ENCODE measurements at places on chromosomes 16 and 17. TPM values are rescaled to one million over a fixed set of nuclear protein-coding genes. Genes with fewer than 3 reads are reported as not detected.

DNA sequence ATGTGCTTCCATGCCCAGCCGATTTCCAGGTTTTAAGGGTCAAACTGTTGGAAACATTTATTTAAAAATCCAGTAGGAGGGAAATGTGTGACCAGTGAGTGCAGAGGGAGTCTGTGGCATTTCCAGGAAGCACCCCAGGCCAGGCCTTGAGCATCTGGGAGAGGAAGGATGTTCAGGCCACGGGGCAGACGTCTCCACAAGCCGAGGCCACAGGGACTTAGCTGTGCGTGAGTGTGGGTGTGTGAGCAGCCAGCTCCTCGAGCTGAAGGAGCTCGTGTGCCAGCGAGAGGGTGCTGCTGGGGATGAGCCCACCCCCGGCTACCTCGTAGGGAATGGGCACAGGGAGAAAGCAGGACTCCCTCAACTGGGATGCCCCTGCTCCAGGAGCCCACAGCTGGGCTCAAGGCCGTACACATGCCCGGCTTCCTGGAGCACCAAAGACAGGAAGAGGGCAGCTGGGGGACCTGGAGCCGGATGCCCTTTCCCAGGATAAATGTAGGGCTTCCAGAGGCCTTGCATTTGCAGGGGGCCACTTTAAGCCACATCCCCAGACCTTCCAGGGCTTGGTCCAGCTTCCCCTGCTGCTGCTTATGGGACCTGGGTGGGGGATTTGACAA is 12.5 kb downstream of the NPTX1 start:
- DNase-seq = no peak

GRCh38 chr16:9114842-9115241 is 23.4 kb downstream of the HAPSTR1 start:
- no peak for DNase-seq

DNA sequence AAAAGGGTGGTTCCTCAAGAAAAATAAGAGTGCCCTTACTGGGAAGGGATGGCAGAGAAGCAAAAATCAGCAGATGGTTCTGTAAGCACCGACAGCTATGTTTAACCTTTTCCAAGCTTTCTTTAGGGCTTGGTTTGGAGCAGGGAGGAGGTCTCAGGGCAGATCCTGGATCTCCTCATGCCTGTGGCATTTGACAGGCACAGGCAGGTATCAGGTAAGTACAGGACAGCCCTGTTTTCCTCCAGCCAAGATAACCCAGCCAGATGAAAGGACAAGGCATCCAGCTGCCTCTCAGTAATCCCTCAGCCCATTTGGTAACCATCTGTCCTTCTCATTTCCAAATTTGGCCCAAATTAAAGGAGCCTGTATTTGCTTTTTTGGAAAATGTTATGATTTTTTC is 141.5 kb downstream of the TOX3 start:
- DNase-seq = no peak

DNA sequence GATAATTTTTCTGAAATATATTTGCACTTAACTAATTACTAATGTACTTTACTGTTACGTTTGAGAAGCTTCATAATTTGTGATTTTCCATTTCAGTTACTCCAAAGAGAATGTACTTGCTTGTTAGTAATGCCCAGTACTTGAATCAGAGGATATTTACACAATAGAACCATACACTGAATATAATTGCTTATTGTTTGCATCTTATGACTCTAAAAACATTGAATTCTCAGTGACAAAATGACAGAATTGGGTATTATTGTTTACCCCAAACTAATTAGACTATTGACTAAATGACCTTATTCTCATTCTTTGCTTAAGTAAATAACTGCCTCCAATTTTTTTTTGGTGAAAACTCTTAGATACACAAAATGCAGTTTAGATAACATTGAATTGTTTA is 8.9 kb downstream of the CCP110 start:
- no peak for DNase-seq

GRCh38 chr16:56451753-56452689 is 667 bp downstream of the OGFOD1 start:
- DNase-seq = peak; percentile 38

GRCh38 chr17:77419547-77420094 is 278.9 kb downstream of the SEC14L1 start:
- no peak for DNase-seq

DNA sequence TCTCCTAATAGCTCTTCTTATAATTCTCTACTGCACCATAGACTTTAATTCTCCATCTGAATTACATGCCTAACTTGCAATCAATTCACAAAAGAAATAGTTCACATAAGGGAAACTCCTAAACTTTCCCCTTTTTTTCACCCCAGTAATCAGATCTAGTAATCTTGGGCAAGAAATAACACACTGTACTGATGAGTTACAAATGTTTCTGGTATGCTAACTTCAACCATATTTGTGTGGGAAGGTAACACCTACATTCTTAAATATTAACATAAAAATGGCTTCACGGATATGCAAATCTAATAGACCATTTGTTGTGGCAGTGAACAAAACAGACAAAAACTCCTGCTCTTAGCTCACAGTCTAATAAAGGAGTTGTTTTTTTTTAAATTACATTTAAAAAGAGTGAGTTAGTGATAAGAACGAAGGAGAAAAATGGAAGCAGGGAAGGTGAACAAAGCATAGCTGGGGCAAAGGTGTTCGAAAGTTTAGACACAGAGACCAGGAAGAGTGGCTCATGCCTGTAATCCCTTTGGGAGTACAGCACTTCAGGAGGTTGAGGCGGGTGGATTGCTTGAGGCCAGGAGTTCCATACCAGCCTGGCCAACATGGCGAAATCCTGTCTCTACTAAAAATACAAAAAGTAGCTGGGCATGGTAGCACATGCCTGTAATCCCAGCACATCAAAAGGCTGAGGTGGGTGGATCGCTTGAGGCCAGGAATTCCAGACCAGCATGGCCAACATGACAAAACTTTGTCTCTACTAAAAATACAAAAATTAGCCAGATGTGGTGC is 34.8 kb downstream of the CMTM3 start:
- no peak for DNase-seq

DNA sequence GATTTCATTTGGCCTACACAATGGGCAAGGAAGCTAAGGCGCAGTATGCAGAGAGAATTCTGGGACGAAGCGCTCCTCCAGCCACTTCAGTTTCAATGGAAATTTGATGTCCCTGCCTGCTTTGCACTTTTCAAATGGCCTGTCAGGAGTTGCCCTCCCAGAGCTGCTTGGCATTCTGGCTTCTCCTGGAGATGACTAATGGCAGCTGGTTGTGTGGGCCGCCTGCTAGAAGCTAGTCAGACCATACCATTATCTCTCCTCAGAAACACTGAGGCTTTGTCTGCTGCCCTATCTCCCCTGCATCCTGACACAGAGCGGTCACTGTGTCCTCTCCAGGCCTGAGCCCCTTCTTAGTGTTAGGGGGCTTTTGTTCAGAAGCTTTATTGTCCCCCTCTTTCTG is 180.1 kb downstream of the SPECC1 start:
- no peak for DNase-seq

- no peak for DNase-seq
Observed at GRCh38 chr16:22751104-22751667, 62.8 kb upstream of the HS3ST2 start.

- DNase-seq = no peak
Observed at GRCh38 chr17:52191491-52191890, 33.0 kb upstream of the CA10 start.

DNA sequence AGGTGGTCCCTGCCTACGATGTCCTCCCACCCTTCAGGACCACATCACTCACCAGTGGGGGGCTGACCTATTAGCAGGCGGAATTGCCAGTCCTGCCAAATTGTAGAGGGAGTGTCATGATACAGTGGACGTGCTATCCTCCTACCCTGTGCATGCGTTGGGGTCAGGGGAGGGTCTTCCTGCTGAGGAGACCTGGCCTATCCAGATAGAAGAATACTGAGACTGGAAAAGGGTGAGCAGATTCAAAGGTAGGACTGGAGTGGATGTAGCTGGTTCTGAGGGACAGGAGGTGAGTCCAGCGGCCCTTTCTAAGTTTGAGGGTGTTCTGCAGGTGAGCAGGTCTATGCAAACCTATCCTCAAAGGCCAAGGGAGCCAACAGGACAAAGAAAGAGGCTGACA is 8.0 kb downstream of the PRSS41 start:
- peak; percentile 10 for DNase-seq

DNA sequence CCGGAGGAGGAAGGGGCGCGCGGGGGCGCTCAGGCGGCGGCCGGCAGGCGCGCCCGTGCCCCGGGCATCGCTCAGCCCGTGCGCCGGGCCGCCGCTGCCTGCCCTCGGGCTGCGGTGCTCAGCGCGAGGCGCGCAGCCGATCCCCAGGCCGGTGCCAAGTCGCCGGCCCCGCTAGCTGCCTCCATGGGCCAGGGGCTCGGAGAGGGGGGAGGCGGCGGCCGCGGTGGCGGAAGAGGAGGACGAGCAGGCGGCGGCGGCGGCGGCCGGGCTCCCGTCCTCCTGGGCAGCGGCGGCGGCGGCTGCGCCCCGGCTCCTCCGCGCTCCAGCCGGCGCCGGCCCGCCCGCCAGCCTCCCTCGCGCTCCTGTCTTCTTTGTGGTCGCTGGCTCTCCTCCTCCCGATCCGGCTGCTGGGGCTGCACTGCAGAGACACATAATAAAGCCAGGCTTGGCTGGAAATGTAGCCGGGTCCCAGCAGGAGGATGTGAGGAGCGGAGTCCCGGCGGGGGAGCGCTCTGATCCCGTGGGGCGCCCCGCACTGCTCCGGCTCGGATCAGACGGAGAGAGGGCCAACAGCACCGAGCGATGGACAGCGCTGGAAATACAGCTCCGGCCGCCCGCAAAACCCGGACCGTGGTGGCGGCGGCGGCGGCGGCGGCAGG is 889 bp upstream of the ZNF423 start:
- peak; percentile 92 for DNase-seq

GRCh38 chr16:11682655-11683096 is 14.4 kb downstream of the SNN start:
- no peak for DNase-seq

DNA sequence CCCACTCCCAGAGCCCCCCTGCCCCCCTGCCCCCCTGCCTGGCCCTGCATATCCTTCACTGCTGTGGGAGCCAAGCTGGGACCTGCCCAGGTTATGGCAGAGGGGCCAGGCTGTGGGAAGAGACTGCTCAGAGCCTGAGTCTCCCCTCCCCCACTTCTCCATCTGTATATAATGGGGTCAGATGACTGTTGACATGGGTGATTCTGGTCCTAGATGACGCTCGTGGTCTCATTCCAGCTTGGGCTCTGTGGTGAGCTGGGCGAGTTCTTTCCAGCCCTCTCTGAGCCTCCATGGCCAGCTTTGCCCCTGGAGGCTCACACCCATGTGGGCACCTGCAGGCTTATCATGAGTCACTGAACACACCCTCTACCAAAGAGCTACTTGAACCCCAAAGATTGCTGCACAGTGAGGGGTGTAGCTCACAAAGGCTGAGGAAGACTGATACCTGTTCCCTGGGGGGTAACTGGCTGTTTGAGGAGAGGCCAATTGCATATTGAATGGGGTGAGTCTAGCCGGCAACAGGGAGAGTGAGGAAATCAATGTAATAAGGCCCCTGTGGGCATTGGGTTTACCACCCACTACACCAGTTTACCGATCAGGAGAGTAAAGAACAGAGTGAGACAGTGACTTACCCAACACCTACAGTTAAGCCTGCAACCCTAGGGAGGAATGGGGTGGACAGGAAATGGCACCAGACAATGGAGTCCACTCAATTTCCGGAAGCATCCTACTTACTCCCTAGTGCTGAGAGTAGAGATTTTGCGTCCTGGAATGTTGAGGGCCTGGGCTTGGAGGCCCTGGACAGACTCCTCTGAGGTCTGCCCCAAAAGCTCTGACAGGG is 4.2 kb upstream of the SREBF1 start:
- DNase-seq = no peak

DNA sequence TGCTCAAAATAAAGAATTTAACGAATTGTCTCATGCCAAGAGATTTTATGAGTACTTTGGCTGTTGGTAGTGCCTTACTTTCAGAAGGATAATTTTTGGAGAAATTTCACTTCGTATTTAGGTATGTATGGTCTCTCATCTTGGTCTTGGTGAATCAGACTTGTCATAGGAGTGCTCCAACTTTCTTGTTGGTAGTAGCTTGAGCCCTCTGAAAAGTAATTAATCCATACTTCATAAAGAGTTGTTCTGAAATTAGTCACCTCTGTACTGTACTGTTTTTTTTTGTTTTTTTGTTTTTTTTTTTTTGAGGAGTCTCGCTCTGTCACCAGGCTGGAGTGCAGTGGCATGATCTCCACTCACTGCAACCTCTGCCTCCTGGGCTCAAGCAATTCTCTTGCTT is 11.6 kb downstream of the ZNRF1 start:
- no peak for DNase-seq

GRCh38 chr16:66523861-66524354 is 26.0 kb downstream of the TK2 start:
- DNase-seq = no peak

DNA sequence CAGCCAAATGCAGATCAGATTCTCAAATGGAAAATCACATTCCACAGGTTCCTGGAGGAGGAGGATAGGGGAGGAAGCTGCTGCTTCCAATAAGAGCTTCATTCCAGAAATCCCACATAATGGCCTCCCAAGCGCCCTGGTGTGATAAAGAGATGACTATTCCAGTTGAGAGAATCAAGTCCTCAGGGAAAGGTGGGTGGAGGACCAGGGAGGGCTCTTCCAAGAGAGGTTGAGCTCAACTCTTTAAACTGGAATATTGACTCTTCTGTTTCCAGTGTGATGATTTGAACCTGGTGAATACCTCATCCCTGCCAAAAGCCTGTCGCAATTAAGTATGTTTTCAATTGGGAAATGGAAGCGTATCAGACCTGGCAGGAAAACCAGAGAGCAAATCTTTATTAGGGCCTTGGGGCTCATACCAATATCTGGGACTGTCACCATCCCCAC is 81.4 kb upstream of the DYNLRB2 start:
- DNase-seq = no peak

GRCh38 chr16:31181102-31181830 is 1.3 kb downstream of the FUS start:
- peak; percentile 46 for DNase-seq

DNA sequence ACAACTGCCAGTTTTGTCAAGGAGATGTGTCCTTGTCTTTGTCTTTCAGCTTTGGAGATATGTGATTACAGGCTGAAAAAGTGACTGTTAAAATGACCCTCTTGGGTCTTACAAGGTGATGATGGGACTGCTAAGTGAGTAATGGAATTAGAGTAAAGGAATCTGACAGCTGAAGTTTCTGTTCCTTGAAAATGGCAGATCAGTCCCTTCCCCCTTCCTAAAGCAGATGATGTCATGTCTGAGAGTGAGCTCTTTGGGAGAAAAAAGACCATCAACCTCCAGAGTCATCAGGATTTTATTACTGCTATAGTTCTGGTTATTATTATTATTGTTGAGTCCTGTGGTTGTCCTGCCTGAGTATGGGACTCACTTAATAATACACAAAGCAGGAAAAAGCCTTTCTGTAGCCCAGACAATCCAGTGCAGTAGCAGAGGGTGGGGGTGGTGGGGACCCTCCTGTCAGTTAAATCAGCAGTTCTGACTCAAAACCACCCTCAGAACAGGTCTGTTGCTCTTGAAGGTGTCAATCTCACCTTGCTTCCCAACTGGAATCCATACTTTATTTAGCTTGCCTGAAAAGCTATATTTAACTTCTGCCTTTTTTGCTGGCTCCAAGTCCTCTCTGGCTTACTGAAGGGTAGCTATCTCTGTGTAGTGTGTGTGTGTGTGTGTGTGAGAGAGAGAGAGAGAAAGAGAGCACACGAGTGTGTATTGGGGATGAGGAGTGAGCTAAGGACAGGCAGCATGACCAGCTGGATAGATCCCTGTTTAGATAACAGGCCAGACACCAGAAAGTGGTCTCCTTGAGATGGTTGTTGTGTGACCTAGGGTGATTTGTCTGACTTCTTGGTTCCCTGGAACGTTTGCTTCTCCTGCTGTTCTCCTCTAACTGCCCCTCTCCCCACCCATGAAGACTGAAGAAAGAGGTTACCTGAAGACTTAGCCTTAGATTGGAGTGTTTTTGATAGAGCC is 4.9 kb downstream of the HROB start:
- no peak for DNase-seq

Gene SYNRG
- 30.7 TPM for total RNA-seq

Gene ARL5C
- 0.15 TPM for total RNA-seq

Gene ANKFN1
- 0.06 TPM for total RNA-seq

Gene ST6GALNAC1
- 1.2 TPM for total RNA-seq
